MG63 (cell line): ENCODE measurements at places on chromosomes 4 and X.

DNA sequence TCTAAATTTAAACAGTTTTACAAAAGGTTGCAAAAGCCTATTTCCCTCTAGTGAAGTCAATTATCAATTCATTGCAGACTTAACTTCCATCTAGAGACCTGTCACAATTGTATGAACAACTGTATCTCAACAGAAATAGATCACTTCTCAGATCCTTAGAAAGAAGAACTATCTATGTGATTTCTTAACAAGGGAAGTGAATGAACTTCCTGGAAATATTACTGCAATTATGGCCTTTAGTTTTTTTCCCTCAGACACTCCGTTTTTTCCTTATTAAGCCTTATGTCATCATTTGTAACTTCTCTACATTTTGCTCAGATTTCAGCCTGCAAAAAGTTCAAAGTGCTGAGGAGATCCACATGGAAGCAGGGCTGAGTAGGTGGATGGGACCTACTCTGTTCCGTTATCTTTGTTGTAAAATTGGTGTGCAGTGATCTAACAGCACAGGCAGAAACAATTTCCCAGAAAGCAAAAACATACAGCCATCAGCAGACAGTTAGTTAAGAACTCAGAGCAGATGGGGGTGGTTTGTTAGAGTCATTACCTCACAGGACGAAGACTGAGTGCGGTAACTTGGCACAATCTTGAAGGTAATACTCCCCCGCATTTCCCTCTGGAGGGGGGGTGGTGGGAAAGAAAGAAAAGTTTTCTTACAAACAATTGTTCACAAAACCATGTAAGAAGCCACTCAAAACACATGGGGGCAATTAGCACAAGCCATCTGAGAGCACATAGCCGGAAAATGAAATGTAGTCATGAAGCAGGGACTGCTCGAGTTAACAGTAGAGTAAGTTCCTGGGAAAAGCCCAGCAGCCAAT is 112.3 kb downstream of the NYX start:
- DNase-seq: no peak

- DNase-seq: no peak
Observed at GRCh38 chrX:152061083-152061482, 77.3 kb downstream of the MAGEA10 start.

DNA sequence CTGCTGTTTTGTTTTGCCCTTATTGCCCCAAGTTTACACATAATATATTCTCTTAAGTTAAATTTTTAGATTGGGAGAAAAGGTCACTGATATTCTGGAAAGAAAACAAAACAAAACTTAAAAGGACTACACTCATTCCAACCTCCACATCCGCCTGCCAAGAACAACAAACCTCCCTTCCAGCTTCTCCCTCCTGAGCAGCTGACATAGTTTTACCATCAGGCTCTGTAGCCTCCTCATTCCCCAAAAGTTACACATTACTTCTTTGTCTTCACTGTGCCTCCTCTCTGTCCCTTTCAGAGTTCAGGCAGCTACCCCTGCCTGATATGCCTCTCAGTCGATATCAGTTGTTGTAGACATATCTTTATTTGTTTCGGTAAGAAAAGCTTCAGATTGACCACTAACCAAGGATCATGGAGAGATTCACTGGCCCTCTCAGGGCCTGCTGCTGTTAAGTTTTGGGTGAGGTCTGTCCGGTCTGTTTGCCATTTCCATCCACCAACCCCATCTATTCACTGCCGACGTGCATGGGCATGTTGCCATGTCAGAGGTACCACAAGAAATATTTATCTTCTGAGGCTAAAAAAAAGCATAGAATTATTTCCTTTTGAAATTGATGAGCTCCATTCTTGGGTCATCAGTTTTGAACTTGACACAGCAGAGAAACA is 164.1 kb downstream of the GASK1B start:
- peak; percentile 88 for DNase-seq

GRCh38 chrX:25012793-25013631 is 2.8 kb downstream of the ARX start:
- DNase-seq: no peak

DNA sequence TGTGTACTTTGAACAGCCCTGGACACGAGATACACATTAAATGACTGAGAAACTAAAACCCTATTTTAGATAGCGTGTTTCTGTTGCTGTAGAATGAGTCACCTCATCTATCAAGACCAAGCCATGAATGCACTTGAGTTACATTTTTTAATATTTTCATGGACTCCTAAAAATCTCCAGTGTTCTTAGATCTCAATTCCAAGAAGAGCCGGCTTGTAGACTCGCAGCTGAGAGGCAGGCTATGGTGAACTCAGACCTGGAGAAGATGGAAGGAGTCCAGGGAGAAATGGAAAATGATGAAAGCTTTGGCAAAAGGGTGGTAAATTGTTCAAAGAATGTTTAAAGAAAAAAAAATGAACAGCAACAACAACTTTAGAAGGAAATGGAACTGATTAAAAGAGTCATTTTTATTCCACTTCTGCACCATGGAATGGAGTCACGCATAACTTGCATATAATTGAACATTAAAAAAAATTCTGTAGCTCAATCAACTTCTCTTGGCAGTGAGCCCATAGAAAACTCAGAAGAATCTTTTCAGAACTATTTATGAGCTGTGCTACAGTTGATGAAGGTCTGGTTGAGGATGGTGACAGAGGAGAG is 129.8 kb downstream of the MXRA5 start:
- DNase-seq: no peak

DNA sequence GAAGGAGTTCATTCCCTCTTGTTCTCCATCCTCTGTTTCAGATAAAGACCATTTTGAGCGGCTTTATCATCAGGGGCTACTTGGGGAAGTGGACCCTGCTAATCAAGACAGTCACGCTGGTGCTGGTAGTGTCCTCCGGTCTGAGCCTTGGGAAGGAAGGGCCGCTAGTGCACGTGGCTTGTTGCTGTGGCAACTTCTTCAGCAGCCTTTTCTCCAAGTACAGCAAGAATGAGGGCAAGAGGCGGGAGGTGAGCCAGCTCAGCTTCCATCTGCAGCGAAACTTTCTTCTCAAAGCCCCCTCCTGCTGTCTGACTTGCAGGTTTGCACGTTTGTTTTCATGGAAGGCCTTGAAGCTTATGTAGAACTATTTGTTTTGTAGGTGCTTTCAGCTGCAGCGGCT is 49.5 kb downstream of the CLCN4 start:
- no peak for DNase-seq

- DNase-seq: no peak
Observed at GRCh38 chr4:89324671-89325070, 17.1 kb upstream of the GPRIN3 start.
